ENCODE measurements at places on chromosomes 4 and X. TPM values are rescaled to one million over a fixed set of nuclear protein-coding genes. Genes with fewer than 3 reads are reported as not detected.

Gene HPGD
- 0.28 TPM for total RNA-seq

Gene SYP
- 0.28 TPM for total RNA-seq

Gene MAML3
- 1.7 TPM for total RNA-seq

Gene UGT2A3
- total RNA-seq, result 0.28 TPM

Gene MAGEA8
- not detected for total RNA-seq

Gene MMRN1
- total RNA-seq, result 3.8 TPM

Gene CENPI
- 7.3 TPM for total RNA-seq

Gene CXCL11
- total RNA-seq, result not detected

Gene MAGED4B
- 56.0 TPM for total RNA-seq

Gene NWD2
- not detected for total RNA-seq

Gene HTRA3
- 0.58 TPM for total RNA-seq

Gene GK
- 15.5 TPM for total RNA-seq

Gene VCX3A
- total RNA-seq, result not detected

Gene KLHL13
- 7.1 TPM for total RNA-seq

Gene PWWP3B
- 0.28 TPM for total RNA-seq

Gene CENPC
- total RNA-seq, result 10.7 TPM

Gene AFP
- 0.38 TPM for total RNA-seq

Gene RPS6KA3
- 41.2 TPM for total RNA-seq

Gene XG
- 2.5 TPM for total RNA-seq

Gene NDNF
- total RNA-seq, result 0.56 TPM

Gene PRDM8
- total RNA-seq, result 8.8 TPM

Gene FRAS1
- 5.4 TPM for total RNA-seq

Gene PTTG2
- not detected for total RNA-seq

Gene VCX2
- 0.19 TPM for total RNA-seq
